Activated CD4-positive, alpha-beta T cell treated with anti-CD3 and anti-CD28 coated beads, Interleukin-2, amount 50 U/mL, for 24 hours (primary cell): ENCODE measurements at places on chromosomes 16 and 17.

DNA sequence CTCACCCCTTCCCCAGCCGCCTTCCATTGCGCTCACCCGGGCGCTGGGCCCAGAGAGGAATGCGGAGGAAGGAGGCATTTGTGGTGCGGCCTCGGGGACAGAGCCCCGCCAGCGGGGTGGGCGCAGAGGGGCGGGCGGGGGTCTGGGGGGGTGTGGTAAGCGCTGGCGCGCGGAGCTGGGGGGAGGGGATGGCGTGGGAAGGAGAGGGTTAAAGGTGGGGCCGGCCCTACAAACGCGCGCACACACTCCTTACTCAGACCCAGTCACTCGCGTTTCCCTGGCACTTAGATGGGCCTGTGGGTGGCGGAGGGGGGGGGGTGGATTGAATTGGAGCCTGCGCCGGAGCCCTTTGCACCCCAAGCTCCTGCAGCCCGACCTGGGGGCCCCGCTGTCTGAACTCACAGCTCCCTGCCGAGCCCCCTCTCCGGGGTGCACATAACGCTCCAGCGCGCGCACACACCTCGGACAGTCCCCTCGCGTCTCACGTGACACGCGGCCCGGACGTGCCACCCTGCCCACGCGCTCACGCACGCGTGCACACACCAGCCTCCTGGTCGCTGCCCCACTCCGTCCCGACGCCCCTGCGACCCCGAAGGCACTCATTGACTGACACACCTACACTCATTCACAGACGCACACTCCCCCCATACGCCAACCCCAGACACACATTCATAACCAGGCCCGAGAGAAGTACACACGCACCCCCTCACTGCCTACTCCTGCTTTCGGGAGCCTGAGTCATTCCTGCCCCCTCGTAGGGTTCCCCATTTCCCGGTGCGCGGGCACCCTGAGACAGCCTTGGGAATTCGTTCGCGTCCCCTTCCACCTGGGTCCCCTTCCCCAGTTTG lies 844 bp downstream of the TBKBP1 start:
- DNase-seq = peak; percentile 42

DNA sequence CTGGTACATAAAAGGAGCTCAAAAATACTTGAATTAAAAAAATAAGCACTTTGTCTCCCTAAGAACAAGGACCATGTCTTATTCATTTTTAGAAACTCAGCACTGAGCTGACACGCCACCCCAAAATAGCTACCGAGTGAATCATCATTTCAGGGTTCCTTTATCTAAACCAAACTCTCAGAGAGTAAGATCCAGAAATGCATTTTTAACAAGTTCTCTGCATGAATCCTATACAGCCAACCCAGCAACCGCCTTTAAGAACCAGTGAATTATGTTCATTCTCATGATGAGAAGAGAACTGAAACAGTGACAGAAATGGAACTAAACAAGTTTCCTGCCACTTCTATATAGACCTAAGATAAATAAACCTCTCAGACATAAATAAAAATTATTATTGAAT lies 8.7 kb downstream of the C16orf87 start:
- DNase-seq = no peak

GRCh38 chr17:77451894-77452852 lies 311.4 kb downstream of the SEC14L1 start:
- no peak for DNase-seq

GRCh38 chr16:15141586-15141985 lies 47.5 kb upstream of the RRN3 start:
- no peak for DNase-seq

DNA sequence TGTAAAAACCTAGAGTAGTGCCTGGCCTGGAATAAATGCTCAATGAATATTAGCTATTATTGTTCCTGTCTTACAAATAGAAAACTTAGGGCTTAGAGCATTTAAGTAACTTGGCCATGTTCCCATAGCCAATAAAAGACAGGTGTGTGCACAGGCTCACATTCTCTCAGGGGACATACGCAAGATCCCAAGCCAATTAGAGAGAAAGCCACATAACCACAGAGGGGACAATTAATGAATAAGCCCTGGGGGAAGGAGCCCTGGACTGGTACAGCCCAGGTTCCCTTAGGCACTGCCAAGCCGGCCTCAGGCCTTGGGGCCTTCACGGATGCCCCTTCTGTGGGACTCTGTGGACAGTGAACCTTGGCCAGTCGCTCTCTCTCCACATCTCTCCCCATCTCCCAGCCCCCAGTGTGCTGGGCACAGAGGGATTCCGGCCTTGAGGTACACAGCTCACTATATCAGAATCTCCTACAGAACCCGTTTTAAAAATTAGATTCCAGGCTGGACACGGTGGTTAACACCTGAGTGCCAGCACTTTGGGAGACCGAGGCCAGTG lies 27.3 kb upstream of the ABCC12 start:
- no peak for DNase-seq

DNA sequence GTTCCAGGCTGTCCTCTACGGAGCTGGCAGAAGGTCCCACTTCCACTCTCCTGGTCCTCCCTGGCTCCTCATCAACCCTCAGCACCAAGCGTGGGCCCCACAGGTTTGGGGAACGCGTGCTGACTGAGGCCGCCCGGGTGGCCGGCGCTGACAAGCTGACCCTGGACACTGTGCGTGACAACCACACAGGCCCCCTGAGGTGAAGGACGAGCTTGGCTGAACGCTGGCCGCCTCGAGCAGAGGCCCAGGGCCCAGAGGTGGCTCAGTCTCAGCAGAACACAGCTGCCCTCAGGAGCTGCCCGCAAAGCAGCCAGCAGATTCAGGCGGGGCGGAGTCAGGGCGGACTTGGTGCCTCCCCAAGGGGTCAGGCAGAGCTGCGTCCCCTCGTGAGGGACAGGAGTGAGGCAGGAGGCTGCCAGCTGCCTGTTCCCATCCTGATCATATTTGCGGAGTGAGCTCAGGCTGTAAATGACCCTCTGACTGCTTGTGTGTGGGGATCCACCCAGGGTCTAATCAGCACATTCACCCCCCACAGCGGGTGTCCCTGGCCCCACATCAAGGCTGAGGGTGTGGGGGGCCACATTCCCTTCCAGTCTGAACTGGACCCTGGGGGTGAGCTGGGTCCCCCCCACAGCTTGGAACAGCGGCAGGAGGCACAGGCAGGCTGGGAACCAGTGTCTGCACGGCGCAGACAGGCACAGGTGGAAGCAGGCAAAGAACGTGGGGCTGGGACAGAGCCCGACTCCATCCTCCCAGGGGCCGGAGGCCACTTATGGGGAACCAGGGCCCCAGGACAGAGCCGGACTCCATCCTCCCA lies 105.1 kb upstream of the METRNL start:
- no peak for DNase-seq

DNA sequence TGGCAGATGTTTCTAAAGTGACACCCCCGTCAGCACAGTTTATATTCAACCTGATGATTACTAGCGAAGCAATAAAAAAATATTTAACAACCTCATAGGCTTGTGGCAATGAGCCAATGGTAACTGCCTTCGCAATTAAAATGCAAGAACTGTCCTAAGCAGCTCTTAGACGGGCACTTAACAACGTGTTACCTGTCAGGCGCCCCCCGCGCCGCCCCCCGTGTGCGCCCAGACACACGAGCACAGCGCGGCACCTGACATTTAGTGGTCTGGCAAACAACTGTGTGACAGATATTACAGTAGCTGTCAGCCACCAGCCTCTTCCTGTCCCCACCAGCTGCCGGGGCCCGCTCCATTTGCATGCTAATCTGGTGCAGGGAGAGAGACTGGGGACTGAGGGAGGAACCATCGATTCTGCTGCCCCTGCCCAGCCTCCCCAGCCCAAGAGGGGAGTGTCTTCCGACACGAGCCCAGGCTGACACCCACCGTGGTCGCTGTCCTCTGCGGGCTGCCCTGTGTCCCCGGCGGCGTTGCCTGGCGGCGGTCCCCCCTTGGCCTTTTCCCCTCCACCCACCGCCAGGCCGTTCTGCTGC lies 12.7 kb downstream of the NDUFAF8 start:
- no peak for DNase-seq

GRCh38 chr17:33121272-33121671 lies 129.6 kb downstream of the SPACA3 start:
- DNase-seq = no peak

DNA sequence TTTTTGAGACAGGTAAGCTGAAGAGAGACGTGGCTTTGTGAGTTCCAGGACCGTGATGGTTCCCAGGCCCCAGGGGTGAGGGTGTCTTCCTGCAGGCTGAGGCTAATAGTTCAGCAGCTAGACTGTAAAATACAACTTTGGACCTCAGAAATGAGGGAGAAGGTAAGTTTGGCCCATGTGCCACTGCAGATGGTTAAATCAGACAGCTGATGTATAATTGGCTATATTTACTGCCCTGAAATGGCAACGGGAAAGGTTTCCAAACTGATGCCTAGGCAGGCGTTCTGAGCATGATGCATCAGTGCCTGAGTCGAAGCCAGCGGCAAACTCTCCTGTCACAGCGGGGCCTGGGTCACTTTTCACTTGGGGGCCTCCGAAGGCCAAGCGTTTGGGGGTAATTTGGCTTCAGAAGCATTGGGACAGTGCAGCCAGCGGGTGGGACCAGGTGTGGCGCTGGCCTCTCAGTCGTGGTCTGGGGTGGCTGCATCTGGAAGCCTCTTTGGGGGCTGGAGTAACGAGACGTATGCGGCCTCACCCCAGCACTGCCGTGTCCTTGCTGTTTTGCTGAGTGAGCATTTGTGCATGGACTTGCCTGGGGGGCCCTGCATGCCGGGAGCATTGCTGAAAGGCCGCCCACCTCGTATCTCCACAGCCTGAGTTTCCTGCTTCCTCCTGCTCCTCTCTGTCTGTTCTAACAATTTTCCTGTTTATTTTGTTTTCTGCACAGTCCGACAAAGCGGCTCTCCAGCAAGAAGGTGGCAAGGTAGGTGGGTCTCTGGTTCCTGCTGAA lies 31.2 kb upstream of the CAPN15 start:
- no peak for DNase-seq

- DNase-seq = no peak
Measured at GRCh38 chr17:83080858-83081683, 1.7 kb downstream of the METRNL start.

DNA sequence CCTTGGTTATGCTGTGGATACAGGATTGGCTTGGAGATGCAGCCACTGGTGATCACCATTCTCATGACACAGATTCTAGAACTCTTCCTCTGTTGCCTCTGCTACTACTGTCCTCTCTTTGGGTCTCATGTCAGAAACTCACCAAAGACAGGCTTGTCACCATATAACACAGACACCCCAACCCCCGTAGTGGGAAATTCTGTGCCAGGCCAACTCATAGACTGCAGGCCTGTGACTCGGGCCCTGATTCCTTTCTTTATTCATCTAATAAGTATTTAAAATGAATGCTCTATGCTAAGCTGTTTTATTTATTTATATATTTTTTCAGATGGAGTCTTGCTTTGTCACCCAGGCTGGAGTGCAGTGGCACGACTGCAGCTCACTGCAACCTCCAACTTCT lies 9.5 kb downstream of the CYB5D2 start:
- DNase-seq = no peak

- DNase-seq = no peak
Measured at GRCh38 chr17:81437191-81437651, 42.0 kb downstream of the BAHCC1 start.

DNA sequence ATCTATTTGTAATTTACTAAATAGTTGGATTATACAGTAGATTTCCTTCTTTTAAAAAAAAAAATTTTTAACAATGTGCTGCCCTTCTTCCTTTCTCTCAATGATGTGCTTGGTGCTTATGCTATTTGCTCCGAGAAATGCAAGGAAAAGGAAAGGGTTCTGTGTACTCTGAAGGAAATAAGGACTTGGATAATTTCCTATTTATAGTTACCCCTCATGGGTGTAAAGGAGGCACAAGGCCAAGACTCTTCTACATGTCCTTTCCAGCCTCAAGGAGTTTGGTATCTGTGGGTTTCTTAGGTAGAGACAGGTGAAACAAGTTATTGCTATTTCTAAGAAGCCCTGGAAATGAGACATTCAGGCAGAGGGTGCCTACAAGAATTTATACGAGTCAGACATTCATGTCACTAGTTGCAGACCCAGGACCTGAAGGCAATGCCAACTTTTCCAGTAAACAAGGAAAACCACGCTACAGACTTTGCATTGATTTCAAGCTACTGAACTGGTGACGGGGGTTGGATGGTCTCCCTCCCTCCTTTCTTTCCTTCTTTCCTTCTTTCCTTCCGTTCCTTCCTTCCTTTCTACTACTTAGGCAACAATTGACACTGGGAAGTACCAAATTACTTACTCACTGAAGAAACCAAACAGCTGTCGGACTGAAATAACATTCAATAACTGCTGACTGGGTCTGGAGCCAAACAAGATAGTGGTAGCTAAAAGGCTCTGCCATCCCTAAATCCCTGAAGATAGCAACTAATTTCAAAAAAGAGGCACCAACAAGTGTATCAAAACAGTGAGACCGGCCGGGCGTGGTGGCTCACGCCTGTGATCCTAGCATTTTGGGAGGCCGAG lies 33.8 kb upstream of the GHDC start:
- DNase-seq = no peak

DNA sequence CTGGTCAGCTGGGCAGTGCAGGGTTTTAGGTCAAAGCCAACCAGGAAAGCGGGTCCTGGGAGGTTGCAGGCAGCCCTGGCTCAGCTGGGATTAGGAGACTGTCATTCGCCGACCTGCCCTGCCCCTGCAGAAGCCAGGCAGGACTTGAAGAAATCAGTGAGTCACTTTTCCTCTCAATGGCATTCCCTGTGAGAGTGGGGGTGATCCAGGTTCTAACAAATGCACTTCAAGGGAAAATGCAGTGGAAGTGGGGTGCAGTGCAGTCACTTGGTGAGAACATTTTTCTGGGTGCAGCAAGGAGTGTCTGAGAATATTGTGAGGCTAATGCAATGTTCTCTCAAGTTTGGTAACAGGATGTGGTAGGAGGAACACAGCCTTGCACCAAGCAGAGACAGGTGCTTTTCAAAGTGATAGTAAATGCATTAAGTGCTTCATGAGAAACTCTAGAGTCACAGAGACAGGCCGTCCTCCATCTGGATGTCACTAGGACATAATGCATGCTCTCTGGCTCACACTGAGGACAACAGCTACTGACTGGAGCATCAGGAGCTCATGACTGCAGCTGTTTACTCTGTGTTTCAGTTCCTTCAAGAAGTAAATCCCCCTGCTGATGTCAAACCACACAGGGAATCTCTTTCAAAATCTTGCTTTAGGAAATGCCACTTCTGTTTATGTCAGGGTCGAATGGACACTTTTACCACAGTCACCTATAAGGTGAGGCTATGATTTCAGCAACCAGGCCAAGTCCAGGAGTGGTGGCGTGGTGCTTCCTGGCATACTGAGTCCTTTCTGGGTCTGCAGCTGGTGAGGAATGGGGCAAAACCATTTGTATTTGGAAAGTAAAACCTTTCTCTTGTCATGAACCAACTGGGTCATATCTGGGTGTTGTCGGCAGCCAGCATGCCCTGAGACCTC lies 16.7 kb downstream of the CDK5R1 start:
- no peak for DNase-seq

GRCh38 chr16:52727441-52727840 lies 180.5 kb upstream of the TOX3 start:
- no peak for DNase-seq

GRCh38 chr16:29962344-29962994 lies 590 bp downstream of the TMEM219 start:
- DNase-seq = no peak

GRCh38 chr16:85602402-85603202 lies 10.5 kb upstream of the GSE1 start:
- DNase-seq = no peak
